Right hindlimb (tissue), 1 donor: ENCODE measurements at places on chromosomes 2 and 18.

- DNase-seq: no peak
Measured at GRCh38 chr2:18132697-18133096, 254.2 kb downstream of the KCNS3 start.

DNA sequence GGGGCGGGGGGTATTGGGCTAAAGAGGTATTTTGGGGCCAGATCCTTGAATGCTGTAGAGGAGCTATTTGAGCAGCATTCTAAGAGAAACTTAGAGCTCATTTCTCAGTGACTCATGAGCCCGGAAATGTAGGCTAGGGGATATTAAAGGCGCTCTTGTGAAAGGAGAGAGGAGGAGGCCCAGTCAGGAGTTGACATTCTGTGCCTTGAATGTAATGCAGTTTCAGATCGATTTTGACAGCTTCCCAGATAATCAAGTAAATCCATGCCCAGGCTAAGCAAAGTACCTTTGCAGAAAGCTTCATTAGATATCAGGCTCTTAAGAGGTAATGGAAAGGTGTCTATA lies 1.5 kb downstream of the CAB39 start:
- no peak for DNase-seq

- DNase-seq: no peak
Measured at GRCh38 chr2:20504174-20504573, 57.3 kb downstream of the RHOB start.

- no peak for DNase-seq
Measured at GRCh38 chr2:147630585-147630984, 214.2 kb upstream of the ACVR2A start.

GRCh38 chr18:13481820-13482617 lies 244.3 kb downstream of the FAM210A start:
- DNase-seq: no peak

- DNase-seq: no peak
Measured at GRCh38 chr18:61388010-61388409, 54.8 kb downstream of the CDH20 start.

DNA sequence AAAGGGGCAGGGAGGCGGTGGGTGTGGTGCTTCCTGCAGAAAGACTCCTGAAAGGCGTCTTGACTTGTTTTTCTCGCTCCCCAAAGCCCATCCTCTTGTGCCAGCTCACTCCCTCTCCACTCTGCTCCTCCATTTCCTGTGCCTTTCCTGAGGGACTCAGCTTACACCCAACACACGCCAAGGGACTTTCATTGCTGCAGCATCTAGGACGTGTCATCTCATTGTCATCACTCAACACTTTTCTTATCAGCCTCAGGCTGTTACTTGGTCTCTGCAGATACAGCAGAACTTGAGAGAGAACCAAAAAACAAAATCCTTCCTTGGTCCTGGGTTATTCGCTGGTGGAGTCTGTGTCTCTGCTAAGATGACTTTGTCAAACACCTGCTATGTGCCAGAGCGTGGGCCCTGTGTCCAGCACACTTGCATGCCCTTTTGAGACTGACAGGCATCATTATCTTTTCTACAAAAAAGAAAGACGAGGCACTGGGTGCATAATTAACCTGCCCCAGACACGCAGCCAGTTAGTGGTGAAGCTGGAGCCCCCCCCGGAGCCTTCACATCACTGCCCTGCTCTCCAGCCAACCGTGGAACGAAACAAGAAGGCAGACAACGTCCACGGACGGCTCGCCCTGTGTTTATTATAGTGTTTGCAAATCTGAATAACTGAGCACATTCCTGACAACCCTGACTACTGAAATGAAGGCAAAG lies 261.7 kb upstream of the HDAC4 start:
- no peak for DNase-seq

- DNase-seq: no peak
Measured at GRCh38 chr2:42053791-42054701, 6.2 kb downstream of the PKDCC start.

DNA sequence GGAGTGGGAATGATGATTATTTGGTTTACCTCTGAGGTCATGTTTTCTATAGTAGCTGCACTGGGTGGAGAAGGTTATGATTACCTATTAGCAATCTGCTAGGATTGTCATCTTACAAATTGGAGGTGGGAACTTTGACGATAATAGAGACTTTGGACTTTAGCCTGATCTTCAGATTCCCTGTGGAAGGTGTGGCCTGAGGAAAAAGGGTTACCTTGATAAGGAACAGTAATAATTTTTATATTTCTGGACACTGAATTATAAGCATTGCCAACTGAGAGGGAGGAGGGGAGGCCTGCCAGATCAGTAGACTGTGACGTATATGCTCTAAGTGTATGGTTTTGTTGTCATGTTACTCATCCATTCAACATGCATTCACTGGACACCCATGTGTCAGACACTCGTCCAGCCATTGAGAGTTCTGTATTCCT lies 183.4 kb upstream of the FOSL2 start:
- DNase-seq: no peak

GRCh38 chr2:117982376-117983033 lies 31.4 kb downstream of the CCDC93 start:
- no peak for DNase-seq

- DNase-seq: no peak
Measured at GRCh38 chr18:60018618-60019462, 119.0 kb downstream of the PMAIP1 start.

DNA sequence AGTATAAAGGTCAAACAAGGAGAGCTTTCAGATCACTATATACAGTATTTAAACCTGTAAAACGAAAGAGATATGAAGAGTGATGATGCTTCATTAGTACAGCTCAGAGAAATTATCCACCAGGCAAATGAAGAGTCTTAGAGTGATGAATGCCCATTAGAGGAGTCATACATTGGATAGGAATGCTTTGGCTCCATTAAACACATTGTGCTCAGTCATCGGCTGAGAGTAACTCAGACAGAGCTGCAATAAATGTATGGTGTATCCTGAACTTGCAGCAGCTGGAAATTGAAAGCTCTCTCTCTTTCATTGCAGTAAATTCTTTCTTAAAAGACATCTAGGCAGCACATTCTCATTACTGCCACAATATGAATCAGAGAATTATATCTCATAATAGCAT lies 340.8 kb upstream of the SPHKAP start:
- no peak for DNase-seq

- no peak for DNase-seq
Measured at GRCh38 chr18:61669320-61669719, 223.5 kb downstream of the RNF152 start.

GRCh38 chr18:4399929-4400328 lies 55.2 kb downstream of the DLGAP1 start:
- no peak for DNase-seq

DNA sequence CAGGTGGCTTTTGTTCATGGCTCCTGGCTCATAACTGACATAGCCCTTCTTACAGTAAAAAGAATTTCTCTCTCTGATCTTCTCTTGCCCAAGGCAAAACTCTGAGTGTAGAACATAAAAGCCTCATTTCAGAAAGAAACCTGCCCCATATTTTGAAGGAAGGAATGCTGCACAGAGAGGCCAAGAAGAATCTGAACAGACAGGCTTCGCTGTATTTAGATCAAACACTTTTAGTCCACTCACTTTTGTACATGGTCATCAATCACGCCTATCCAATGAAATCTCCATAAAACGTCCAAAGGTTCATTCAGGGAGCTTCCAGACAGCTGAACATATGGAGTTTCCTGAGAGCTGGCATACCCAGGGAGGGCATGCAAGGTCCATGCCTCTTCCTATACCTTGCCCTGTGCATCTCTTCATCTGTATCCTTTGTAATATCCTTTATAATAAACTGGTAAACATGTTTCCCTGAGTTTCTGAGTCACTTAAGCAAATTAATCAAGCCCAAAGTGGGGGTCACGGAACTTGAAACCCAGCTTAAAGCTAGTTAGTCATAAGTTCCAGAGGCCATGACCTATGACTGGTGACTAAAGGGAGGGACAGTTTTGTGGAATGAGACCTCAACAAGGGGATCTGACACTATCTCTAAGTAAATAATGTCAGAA lies 62.5 kb upstream of the TMEM247 start:
- DNase-seq: no peak

- no peak for DNase-seq
Measured at GRCh38 chr2:143128681-143129580, at the start of gene ARHGAP15. ARHGAP15 (plus strand) TSS chr2:143129419.

DNA sequence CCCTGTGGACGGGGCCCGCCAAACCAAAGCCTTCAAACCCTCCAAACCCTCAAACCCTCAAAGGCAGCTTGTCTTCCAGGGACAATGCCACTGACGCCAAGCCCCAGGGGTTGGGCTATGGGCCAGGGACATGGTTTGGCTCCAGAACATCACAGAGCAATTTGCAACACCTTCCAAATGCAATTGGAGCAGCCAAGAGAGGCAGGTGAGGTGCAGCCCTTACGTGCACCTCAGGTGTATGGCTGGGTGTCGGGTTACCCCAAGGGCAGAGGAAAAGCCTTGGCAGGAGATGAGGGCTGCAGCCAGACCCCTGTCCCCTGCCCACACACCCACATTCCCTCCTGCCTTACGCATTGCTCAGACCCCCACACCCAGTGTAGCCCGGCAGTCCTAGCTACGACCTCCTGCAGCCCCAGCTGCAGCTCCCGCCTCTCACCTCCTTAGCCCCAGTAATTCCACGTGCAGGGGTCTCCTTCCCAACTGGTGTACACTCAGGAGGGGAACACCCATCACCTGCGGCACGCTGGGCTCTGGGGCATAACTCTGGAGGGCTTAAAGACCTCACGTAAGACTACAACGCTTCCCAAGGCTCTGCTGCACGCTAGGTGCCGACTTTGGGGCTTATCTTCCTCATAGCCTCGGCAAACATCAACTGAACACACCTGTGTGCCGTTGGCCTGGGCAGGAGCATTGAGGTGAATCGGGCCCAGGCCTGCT lies 88.7 kb downstream of the TFCP2L1 start:
- DNase-seq: no peak

DNA sequence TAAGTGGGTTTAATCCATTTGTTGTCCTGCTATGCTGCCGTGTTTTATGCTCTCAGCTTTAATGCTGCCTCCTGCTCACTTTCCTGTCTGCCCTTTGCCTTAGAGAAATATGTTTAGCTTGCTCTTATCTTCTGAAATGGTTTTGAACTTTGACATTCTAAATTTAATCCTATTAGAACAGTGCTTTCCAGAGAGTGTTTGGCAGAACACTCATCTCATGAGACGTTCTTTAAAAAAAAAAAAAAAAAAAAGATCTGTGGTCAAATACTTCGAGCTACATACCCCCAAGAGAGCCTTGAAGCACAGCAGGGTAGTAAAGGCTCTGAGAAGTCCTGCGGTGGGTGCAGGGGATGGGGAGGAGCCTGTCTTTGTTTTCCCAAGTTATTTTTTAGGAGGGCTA lies 161.3 kb downstream of the SPP2 start:
- no peak for DNase-seq

GRCh38 chr2:152519581-152519952 lies 184.6 kb downstream of the FMNL2 start:
- no peak for DNase-seq

GRCh38 chr18:31516437-31516836 lies 18.5 kb downstream of the DSG2 start:
- DNase-seq: no peak

GRCh38 chr2:179898873-179899272 lies 37.5 kb upstream of the ZNF385B start:
- DNase-seq: no peak

GRCh38 chr2:237673130-237674001 lies 46.0 kb downstream of the LRRFIP1 start:
- peak; percentile 77 for DNase-seq

DNA sequence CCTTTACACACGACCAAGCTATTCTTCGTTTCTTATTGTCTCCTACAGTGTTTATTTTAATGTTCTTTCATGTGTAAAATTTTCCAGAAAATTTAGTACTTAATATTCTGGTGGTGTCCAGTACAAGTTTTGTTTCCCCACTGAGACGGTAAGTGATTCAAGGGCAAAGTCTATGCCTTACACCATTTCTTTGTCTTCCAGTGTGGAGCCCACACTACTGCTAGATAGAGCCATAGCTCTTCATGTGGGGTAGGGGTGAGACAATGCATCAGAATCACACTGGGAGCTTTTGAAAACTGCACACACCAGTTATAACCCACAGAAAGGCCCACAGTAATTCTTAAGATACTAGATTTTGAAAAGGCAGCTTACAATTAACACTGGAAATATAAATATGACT lies 125.6 kb downstream of the TDRD15 start:
- DNase-seq: no peak

DNA sequence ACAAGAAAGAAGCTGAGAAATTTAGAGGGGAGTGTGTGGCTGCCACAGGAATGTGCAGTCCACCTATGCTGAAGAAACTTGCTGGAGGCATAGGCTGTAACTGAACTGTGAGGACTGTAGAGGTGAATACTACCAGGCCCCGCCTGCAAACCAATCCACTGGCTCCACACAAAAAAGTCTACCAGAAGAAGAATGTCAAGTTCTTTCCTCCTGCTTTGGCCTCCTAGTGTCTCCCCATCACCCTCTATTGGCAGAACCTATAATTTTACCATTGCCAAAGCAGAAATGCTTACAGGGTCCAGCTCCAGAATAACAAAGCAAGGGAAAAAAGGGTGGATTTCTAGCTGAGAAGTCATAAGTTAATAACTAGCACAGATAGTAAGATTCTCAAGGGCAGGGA lies 5.9 kb upstream of the ATP5MC3 start:
- DNase-seq: no peak

DNA sequence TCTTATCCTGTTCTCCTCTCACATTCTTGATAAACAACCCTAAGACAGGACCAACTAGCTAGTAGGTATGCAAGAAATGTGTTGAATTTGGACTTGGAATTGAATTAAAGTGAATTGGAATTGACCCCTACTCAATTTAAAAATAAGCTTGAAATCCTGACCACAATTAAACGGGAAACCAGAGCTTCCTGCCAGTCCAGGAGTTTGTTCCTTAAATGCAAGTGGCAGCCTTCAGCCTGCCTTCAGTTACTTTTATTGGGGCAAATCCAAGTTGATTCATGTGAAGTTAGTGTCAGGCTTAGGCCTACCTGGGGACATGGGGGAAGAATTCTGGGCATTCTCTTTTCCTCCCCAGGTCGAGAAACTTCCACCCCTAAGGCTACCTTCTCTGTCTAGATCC lies 457.6 kb downstream of the BCL11A start:
- DNase-seq: no peak

- no peak for DNase-seq
Measured at GRCh38 chr2:84461310-84461709, 2.2 kb upstream of the SUCLG1 start.

DNA sequence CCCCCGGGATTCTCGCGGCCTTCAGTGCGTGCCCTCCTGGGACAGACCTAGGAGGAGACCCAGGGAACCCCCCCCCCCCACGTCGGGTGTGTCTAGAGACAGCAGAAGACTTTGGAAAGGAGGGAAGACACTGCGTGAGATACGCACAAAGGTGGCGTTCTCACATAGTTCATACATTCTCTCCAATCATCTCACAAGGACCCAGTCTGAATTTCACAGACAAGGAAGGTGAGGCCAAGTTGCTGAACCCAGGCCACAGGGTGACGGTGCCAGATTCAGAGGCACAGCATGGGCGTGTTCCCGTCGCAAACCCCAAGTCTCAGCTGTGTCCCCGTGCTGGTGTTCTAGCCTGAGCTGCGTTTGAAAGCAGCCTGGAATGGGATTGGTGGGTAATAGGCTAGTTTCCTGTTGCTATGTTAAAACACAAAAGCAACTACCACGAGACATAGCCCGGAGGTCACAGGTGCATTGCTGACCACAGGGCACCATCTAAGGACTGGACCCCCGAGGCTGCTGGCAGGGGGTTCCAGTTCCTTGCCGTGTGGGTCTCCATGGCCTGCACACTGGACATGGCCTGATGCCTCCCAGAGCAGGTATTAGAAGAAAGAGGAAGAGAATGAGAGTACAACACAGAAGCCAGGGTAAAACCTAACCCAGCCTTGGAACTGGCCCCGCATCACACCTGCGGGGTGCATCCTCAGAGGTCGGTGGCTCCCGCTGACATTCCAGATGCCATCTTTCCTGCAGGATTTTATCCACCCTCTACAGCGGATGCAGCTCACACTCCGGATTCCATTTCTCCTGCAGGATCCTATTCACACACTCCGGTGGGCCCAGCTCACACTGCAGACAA lies 1.1 kb upstream of the PXDN start:
- DNase-seq: peak; percentile 29
